ENCODE measurements at places on chromosomes 7 and 10.

- no peak for DNase-seq
Measured at GRCh38 chr10:22314852-22315251, 1.3 kb upstream of the COMMD3 start.

GRCh38 chr7:149826344-149827088 lies 11.7 kb upstream of the ZNF862 start:
- no peak for DNase-seq

- no peak for DNase-seq
Measured at GRCh38 chr10:53109320-53109719, 336.7 kb upstream of the MBL2 start.

DNA sequence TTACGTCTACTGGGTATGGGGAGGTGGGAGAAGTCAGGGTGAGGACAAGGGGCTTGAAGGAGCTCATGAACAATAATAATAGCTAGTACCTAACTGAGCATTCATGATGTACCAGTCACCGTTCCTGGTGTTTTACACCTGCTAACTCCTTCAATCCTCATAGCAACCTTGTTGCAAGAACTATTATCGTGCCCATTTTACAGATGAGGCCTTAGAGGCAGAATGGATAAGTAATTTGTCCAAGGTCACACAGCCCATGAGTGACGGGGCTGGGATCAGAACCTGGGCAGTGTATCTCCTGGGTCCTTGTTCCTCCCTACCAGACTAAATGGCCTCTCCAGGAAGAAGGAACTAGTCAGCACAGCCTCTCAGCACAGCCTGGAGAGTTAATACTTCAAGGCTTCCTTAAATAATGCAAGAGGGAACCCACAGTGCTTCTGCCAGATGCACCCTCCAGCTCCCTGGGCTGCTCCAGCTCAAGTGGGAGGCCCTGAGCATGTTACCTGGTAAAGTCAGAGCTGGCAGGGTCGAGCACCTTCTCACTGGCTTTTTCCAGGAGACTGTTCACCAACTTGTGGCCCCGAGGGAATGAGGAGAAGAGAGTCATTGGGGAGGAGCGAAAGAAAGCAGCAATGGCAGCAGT lies 28.8 kb downstream of the RRP12 start:
- no peak for DNase-seq
